ENCODE measurements at places on chromosomes 5 and 9.

- DNase-seq, result no peak
Observed at GRCh38 chr5:124735169-124735858, 11.1 kb downstream of the ZNF608 start.

DNA sequence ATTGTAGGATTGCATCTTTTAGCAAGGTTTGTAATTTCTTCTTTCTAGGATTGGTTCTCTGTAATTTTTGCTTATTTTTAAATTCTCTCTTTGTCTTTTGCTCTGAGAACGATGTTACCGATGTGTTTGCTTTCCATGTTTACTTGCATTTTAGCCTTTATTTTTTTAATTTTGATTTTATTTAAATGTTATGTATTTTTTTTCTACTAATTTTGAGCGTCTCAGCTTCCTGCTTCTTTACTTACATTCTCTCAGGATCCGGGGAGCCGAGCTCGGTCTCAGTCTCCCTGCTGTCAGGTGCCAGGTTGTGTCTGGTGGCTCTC lies 20.9 kb downstream of the ANXA2R start:
- DNase-seq, result no peak

- no peak for DNase-seq
Observed at GRCh38 chr5:31362931-31363568, 168.8 kb downstream of the DROSHA start.

DNA sequence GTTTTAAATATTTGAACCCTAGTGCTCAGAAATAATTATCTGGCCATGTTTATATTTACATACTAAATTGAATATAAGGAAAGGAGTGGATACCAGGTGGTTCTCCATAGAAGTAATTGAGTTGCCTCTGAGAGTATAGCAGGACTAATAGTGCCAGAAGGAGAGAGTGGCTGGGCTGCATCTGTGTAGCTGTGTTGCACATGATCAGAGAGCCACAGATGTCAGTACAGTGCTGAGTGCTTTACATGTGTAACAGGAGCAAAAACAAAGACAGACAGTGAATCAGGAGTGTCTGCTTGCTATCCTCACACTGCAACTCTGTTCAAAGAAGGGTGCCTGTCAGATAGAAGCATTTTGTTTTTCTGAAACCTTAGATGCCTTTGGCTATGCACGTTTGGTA lies 353.9 kb upstream of the PAPPA start:
- DNase-seq, result no peak

DNA sequence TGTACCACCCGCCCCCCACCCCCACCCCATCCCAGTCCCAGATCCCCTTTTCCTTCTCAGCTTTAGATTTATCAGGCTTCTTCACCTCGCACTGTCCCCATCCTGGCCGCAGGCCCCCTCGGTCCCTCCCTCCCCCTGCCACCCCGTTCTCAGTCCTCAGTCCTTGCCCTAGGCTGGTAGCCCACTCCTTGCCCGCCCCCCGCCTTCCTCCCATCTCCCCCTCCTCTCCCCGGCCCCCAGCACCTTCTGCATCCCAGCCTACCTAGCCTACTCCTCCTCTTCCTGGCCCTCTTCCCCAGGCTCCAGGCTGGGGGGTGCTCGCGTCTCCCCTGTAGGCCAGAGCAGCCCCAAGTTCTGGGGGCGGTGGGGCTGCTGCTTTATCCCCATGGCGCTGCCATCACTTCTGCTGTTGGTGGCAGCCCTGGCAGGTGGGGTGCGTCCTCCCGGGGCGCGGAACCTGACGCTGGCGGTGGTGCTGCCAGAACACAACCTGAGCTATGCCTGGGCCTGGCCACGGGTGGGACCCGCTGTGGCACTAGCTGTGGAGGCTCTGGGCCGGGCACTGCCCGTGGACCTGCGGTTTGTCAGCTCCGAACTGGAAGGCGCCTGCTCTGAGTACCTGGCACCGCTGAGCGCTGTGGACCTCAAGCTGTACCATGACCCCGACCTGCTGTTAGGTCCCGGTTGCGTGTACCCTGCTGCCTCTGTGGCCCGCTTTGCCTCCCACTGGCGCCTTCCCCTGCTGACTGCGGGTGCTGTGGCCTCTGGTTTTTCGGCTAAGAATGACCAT lies 828 bp downstream of the NPR2 start:
- DNase-seq, result no peak

GRCh38 chr9:89786655-89787054 lies 181.8 kb downstream of the GADD45G start:
- no peak for DNase-seq

- DNase-seq, result no peak
Observed at GRCh38 chr5:42828671-42829070, 17.0 kb upstream of the SELENOP start.

DNA sequence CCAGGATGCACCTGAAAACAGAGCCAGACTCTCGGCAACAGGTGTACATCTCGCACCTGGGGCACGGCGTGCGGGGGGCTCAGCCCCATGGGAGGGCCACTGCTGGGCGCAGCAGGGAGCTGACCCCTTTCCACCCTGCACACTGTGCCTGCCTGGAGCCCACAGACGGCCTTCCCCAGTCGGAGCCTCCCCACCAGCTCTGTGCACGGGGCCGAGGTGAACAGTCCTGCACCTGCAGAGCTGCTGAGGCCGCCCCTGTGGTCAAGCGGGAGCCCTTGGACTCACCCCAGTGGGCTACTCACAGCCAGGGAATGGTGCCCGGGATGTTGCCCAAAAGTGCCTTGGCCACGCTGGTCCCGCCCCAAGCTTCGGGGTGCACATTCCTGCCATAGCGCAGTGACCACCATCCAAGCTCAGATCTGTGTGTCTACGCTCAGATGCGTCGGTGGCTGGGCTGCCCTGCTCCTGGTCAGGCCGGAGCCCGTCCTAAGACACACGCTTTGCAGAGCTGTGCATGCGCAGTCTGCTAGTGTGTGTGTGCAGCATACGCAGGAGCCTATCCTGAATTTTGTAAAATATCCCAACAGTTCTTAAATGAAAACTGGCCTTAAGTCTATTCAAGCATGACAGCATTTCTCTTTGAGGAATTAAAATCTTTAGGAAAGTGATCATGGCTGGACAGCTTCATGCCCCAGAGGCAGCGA lies 8.4 kb upstream of the EXOC3 start:
- no peak for DNase-seq

GRCh38 chr5:24290536-24290935 lies 354.2 kb downstream of the CDH10 start:
- DNase-seq, result no peak

GRCh38 chr9:121949364-121949763 lies 143.7 kb downstream of the TTLL11 start:
- no peak for DNase-seq

DNA sequence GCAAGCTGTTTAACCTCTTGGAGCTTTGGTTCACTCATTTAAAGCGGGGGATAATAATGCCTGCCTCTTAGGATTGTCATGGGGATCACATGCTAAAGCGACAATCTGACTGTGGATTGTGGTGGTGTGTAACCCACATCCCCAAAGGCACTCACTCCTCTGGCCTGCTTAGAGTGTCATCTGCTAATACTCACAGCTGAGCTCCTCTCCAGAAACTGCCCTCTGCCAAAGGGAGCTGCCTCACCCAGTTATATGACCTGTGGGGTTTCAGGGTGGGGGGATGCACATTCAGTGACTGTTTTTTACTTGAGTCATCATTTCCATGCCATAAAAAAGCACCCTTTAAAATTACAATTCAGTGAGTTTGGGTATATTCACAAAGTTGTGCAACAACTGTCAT lies 110.0 kb upstream of the SPOCK1 start:
- no peak for DNase-seq

- no peak for DNase-seq
Observed at GRCh38 chr5:175734501-175734900, 76.6 kb downstream of the HRH2 start.

- DNase-seq, result no peak
Observed at GRCh38 chr9:14096258-14096922, 217.6 kb downstream of the NFIB start.

- DNase-seq, result no peak
Observed at GRCh38 chr5:114192108-114192507, 169.8 kb upstream of the KCNN2 start.

- DNase-seq, result no peak
Observed at GRCh38 chr5:137182576-137182975, 316.6 kb downstream of the SPOCK1 start.

DNA sequence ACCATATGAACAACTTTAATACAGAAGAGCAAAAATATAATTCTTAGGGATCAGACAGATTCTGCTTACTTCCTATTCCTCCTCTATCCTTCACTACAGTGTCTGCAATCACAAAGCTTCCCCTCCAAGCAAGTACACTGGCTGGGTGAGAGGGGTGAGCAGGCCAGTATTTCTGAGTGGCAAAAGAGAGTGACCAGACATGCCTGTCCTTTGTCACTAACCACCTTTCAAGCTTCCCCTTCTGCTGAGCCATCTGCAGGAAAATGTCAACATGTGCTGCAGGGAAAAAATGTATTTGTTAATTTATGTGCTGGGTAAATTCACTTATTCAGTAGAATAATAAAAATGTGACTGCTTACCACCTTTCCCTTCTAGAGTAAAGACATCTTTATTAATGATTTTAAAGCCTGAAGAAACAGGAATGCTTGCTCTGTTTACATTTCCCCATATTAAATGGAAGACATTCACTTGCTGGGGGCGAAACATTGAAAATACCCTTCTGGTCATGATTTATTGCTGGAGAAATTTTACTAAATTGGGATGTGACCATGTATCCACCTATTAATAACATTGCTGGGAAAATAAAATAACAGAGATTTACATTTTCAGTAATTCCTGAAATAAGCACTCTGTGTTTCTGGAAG lies 84.9 kb downstream of the SPOCK1 start:
- no peak for DNase-seq
